Hematopoietic multipotent progenitor cell treated with erythropoietin and hydrocortisone succinate and interleukin-3 and kit ligand, for 4 days (in vitro differentiated cells): ENCODE measurements at places on chromosomes 12 and 14.
A peak's percentile ranks its signal among the peaks of the same experiment; 100 is the strongest.

GRCh38 chr12:62642486-62642885, 175.9 kb downstream of the MON2 start:
- peak; percentile 47 for DNase-seq

GRCh38 chr12:52686756-52687487, 6.7 kb upstream of the KRT1 start:
- no peak for DNase-seq

- no peak for DNase-seq
Observed at GRCh38 chr12:117867348-117867747, 101.4 kb downstream of the KSR2 start.

DNA sequence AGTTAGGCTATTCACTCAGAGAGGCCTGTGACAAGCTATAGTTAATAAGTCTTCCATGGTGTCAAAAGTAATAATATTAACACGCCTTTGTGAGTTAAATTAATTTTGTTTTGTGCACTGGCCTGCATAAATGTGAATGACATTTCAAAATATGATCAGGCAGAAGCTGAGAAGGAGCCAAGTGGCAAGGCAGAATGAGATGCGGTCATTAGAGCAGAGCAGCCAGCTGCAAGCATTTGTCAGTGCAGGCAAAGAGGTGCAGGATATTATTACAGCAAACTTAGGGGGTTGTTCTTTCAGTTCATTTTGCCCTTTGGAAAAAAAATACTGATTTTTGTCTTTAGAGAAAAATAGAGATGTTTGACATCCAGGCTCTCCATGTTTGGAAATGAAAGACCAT, 364.5 kb downstream of the PAWR start:
- no peak for DNase-seq

- no peak for DNase-seq
Observed at GRCh38 chr12:16152885-16153673, 124.4 kb downstream of the SLC15A5 start.

GRCh38 chr12:88591343-88591742, 11.1 kb upstream of the KITLG start:
- DNase-seq: no peak

- DNase-seq: no peak
Observed at GRCh38 chr14:68908803-68909202, 70.3 kb downstream of the ACTN1 start.

DNA sequence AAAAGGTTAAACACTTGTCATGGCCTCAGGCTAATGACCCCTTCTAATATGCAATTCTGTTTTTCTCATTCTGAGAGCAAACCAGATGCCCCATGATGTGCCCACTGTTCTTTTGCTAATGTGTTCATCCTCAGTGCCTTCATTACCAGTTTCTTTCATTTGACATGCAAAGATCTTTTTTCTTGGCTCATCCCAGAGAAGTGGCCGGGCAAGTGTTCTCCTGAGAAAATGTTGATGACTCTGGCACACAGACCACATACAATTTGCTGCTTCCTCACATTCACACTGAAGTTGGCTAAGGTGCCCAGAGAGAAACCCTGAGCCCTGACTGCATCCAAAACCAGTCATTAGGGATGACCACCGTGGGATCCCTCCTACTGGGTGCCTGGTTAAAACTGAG, 833.3 kb downstream of the DIO2 start:
- DNase-seq: no peak

DNA sequence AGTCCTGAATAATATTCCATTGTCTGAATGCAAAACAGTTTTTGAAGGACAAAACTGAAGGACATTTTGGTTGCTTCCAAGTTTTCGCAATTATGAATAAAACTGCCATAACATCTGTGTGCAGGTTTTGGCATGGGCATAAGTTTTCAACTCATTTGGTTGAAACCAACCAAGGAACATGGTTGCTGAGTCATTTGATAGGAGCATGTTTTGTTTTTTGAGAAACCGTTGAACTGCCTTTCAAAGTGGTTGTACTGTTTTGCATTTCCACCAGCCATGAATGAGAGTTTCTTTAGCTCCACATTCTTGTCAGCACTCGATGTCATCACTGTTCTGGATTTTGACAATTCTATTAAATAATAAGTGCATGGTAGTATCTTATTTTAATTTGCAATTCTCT, 23.0 kb upstream of the GSG1 start:
- DNase-seq: peak; percentile 9

DNA sequence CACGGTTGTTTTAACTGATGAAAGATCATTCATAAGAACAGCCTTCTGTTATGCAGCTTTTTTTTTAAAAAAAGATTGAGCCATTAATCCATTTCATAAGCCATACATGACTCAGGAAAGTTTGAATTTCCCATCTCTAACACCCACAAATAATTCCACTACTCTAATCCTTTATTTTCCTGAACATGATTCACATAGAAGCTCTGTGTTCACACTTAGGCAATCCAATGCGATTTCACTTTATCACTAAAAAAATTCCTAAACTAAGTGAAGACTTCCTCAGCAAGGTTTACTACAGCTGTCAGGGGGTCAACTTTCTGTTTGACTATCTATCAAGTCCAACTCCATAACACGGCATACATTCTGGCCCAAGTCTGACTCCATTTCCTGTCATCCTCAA, 25.9 kb downstream of the PKP2 start:
- no peak for DNase-seq

GRCh38 chr14:92675976-92676375, 72.5 kb downstream of the LGMN start:
- DNase-seq: no peak

DNA sequence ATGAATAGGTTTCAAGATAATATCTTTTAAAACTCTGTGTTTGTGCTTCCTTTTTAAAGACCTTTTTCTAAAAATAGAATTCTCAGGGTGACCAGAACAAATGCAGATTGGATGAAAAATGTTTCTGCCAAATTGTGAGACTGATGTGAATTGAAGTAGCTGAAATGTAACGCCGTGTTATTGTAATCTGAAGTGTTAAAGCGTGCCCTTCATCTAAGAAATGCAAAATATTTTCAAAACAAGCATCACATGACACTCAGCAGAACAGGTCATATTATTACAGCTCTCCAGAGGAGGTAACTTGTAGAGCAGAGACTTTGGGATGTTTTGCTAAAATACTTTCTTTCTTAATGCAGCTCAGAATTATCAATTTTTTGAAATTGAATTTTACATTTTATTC, 90.0 kb upstream of the PLEKHA5 start:
- DNase-seq: no peak

DNA sequence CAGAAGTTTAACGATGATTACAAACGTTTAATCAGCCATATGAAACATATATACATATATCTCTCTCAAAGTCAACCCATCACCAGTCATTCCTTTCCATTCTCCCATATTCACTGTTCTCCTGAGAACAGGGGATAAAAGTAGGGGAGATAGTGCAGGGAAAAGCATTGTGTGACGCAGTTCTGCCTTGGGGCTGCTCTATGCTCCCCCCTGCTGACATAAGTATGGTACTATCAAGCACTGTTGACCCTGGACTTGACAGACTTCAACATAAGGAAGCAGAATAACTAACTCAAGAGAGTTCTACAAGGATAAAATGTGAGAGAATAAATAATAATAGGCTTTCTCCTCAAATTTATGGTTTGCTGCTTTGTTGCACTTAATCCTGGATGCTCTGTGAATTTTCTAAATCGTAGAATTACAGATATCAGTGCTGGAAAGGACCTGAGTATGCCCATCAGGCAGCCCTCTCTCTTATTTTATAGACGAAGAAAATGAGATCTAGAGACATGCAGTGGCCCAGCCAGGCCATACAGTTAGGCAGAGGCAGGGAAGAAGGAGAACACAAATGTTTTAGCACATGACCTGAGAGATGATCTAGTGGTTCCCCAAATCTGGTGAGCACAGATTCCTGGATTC, 87.2 kb downstream of the SCN8A start:
- peak; percentile 77 for DNase-seq

- peak; percentile 94 for DNase-seq
Observed at GRCh38 chr14:55122440-55122986, 6.5 kb upstream of the LGALS3 start.

DNA sequence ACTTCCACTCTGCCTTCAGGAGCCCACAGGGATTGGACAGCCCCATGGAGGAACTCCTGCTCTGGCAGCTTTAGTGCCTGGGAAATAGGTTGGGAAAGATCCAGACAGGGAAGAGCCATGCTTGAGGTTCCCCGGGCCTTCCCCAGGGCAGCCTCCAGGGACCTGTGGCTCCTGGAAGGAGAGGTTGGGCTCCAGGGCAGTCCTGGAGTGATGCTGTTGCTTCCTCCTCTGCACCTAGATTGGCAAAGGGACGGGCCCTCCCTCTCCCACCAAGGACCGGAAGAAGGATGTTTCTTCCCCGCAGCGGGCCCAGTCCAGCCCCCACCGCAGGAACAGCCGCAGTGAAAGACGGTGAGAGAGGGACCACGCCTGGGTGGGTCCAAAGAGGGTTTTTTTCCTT, 16.5 kb downstream of the VASH1 start:
- no peak for DNase-seq

- DNase-seq: peak; percentile 28
Observed at GRCh38 chr12:60684988-60685655, 1089.3 kb downstream of the SLC16A7 start.

DNA sequence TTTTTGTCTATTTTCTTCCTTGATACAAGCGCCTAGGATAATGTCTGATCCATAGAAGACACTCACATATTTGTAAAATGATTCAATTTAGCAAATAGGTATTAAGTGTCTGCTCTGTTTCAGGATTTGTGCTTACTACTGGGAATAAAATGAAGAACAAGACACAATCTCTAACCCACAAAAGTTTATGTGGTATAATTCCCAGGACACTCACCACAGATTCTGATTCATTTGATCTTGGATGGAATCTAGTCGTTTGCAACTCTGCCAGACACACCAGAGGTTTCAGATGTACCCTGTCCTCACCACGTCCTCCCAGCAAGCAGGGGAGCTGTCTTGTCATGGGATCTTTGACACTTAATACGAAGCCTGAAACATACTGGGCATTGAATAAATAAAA, 208.3 kb downstream of the LRIG3 start:
- DNase-seq: no peak

GRCh38 chr12:14558473-14558959, 9.2 kb downstream of the PLBD1 start:
- DNase-seq: peak; percentile 37

DNA sequence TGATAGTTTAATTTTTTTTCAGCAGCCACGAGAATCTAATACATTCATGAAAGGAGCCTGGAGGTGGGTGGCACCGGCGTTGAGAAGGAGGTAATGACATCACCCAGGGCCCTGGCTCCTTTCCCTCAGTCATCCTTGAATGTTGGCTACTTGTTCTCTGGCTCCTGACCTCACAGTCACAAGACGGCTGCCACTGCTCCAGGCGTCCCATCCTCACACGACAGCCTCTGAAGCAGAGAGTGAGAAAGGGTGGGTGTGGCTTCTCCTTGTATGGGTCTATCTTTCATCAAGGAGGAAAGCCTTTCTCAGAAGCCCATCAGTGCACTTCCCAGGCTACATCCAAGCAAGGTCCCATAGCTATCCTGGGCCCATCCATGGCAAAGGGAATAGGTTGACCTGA, 207.6 kb upstream of the C14orf180 start:
- DNase-seq: no peak

DNA sequence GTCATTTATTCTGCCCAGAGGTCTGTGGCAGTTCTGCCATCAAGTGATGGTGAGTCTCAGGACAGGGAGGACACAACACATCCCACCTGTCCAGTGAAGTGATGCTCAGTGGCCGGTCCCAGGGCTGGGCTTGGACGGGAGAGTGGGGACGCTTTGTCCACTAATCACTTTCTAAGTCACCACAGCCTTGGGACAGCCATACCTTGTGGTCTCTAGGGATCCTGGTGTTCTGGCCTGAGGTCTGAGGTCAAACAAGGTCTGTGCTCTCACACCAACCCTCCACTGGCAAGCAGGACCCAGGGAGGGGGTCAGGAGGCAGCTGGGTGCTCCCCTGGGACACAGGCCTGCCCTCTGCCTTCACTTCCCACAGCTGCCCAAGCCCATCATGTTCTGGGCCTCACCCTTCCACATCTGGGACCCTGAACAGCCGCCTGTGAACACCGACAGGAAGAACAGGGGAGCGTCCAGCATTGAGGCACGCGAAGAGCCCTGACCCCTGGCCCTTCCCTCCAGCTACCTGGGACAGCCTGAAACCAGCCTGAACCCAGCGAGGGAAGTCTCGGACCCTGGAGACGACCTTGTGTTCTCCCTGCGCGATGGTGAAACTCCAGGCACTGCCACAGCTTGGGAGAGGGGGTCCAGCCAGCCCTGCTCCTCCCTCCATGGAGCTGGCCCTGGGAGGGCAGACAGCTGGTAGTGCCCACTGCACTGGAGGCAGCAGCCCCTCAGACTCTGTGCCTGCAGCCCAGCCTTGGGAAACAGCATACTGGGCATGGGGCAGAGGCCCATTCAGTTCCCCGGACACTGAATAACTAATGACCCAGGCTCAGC, 19.7 kb upstream of the GPR132 start:
- no peak for DNase-seq

DNA sequence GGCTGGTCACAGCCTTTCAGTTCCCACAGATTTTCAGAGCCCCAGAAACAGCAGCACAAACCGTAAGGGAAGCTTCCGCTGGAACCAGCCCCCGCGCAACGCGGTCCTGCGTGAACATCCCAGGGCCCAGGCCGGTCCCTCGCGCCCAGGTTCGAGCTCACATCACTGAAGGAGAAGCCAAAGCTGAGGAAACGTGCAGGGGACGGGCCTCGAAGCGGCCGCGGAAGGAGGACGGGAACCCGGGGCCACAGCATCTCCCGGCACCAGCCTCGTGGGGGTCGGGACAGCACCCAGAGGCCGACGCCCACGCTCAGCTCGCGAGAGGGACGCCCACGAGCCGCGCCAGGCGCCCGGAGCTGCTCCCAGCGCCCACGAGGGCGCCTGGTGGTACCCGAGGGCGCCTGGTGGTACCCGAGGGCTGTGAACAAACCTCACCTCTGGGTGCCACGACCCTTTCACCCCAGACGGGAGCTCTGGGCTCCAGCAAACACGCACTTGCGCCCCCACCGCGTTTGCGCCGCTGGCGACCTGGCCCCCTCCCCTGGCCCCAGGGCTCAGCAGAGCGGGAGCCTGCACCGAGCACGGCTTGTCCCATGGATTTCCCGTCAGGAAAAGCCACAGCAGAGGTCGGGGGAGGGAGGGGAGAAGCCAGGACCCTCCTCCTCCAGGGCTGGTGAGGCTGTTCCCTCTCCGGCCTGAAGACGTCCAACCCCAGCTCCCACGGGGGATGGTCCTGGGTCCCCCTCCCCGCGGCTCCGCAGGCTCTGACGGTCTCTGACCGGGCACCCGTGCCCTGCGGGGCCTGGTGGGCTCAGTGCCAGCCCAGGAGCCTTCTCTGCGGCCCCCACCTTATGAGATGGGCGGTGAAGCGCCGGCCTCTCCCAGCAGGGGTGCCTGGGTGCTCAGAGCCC, 6.9 kb downstream of the LRCOL1 start:
- DNase-seq: no peak

- no peak for DNase-seq
Observed at GRCh38 chr14:102878970-102879460, 43.4 kb upstream of the AMN start.

GRCh38 chr12:92860521-92860920, 68.6 kb downstream of the EEA1 start:
- no peak for DNase-seq

GRCh38 chr12:6960593-6961277, 9.6 kb downstream of the PTPN6 start:
- peak; percentile 76 for DNase-seq
